Activated CD8-positive, alpha-beta T cell treated with anti-CD3 and anti-CD28 coated beads for 36 hours (primary cell): ENCODE measurements at places on chromosomes 3 and 15.

- no peak for DNase-seq
Measured at GRCh38 chr3:166187237-166187636, 350.0 kb upstream of the BCHE start.

GRCh38 chr3:184616436-184616835 is 54.9 kb downstream of the EPHB3 start:
- no peak for DNase-seq

GRCh38 chr3:147311716-147312115 is 94.6 kb downstream of the ZIC4 start:
- DNase-seq, result no peak

GRCh38 chr3:123319760-123320159 is 118.0 kb downstream of the SEC22A start:
- no peak for DNase-seq

- peak; percentile 31 for DNase-seq
Measured at GRCh38 chr3:194671511-194671899, 486 bp downstream of the LSG1 start.

DNA sequence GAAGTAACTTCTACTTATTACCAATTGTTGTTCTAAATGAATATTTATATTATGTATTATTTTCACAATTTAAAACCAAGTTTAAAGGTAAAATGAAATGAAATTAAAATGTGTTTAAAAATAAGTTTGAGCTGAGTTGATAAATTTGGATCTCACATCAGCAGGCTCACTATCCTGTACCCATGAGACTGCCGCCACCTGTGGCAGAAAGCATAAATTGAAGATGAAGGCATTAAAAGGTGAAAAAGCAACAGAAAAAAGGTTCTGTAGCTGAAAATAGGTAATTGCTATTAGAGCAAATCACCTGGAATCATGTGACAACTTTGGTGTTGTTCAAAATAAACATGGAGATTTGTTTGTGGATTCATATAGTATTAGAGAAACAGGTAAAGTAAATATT is 133.0 kb upstream of the CADM2 start:
- DNase-seq, result no peak

GRCh38 chr15:88690331-88690730 is 51.5 kb downstream of the ISG20 start:
- DNase-seq, result no peak

GRCh38 chr3:15291589-15292541 is 40.5 kb downstream of the SH3BP5 start:
- peak; percentile 85 for DNase-seq

DNA sequence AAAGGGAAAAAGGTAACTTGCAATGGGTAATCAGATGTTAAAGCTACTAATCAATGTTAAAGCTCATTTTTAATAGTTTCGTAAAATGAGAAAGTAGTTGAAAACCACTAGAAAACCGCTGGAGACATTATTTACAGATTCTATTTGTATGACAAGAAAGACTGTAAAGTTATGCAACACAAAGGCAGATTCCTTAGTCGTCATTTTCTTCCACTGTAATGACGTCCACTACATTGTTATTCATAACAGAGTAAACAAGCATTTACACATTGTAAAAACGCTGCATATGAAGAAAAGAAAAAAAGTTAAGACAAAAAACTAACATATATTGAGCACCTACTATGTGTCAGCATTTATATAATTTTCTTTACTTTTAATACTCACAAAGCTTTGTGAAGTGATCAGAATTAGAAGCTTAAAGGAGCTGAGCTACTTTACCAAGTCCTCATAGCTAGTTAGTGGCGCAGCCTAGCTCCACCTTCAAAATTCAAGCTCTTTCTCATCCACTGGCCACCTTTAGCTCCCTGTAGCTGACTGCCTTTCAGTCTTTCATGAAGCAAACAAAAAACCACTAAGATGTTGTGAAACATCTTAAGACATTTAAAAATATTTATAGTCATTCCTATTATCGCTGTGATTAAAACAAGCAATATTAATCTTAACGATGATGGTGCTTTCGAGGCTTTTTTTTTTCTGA is 100.1 kb upstream of the CDIN1 start:
- no peak for DNase-seq

DNA sequence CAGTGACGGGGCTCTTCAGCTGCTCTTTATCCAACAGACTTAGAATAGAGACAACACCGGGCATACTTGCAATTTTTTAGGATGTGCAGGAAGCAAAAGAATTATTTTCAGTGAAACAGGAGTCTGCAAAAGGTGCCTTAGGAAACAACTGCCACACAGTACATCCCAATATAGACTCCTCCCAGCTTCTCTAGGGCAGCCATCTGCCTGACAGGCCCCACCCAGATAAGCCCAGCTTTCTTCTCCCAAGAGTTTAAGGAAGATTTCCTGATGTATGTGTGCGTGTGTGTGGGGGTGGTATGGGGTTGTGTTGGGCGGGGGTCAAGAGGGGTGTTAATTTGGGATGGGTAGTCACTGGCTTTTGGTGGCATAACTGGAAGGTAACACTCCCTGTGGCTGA is 21.5 kb downstream of the MAP2K1 start:
- DNase-seq, result no peak

- DNase-seq, result no peak
Measured at GRCh38 chr15:71685420-71685993, 124.8 kb upstream of the NR2E3 start.

DNA sequence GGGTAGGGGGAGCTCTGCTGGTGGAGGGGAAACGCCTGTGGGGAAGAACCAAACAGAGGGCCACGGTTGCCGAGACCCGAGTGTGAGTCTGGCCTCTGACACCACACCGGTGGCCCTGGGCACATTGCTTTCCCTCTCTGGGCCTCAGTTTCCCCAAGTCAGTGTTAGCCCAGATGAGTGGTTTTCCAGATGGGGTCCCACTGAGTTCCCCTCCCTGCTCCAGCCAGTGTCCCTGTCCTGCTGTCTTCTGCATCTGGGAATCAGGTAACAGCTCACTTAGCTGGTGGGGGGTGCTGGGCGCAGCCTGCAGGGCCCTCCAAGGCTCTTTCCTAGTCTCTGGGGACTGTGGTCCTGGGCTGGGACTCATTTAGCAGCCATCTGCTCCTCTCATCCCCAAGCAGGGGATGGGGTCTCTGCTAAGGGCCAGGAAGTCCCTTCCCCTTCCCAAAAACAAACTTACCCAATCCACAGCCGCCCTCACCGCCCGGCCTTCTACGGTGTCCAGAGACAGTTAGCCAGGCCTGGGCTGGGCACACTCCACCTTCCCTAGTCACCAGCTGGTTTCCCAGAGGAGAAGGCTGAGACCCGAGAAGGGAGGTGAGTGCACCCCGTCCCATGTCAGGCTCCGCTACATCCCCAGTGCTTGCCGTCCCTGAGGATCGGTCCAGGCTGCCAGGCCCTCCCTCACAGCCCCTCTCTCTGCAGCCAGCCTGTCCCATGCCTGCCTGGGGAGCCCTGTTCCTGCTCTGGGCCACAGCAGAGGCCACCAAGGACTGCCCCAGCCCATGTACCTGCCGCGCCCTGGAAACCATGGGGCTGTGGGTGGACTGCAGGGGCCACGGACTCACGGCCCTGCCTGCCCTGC is 676 bp downstream of the GP9 start:
- DNase-seq, result no peak

GRCh38 chr3:127124120-127124519 is 68.8 kb upstream of the PRR23E start:
- no peak for DNase-seq

GRCh38 chr15:65954289-65954741 is 85.0 kb downstream of the RAB11A start:
- no peak for DNase-seq

DNA sequence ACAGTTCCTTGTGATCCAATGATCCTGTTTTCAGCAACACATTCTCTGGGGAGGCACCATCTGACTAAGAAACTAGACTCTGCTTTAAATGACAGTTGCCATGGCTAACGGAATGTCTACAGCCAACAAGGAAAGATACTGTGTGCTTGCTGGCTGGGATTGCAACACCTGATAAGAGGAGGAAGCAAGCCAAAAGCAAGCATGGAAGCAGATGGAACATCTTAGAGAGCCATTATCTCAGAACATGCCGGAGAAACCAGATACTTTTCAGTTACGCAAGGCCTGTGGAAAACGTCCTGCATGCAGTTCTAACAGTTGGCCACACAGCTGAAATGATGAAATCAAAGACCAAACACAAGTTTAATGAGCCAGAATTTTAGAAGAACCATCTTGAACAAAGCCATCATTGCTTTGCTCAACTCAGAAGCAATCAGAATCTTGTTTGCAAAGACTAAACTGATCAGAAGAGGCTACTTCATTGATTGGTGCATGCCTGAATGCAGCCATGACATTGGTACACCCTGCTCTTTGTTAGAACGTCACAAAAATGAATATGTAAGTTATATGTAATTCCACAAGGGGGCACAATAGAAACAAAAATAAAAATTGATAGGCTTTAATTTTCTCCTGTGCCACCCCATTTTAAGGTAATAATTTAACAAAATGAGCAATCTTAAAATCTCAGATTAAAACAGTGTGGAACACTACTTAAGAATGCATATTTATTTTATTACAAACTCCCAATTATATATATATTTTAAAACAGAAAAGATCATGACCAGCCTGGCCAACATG is 50.8 kb downstream of the GXYLT2 start:
- peak; percentile 38 for DNase-seq

DNA sequence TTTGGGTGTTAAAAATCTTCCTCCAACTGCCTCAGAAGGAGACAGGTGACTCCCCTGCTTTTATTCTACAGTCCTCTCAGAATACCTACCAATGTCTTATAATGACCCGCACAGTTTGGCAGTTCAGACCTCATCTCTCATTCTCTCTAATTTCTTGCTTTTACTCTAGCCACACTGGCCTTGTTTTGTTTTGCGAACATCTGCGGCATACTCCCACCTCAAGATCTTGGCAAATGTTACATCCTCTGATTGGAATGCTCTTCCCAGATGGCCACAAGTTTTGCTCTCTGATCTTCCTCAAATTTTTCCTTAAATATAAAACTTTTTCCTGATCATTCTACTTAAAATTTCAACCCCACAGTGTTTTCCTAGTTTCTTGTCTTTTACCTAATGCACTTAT is 94.1 kb downstream of the PLSCR2 start:
- DNase-seq, result no peak

GRCh38 chr3:155286736-155287135 is 6.7 kb downstream of the STRIT1 start:
- no peak for DNase-seq

DNA sequence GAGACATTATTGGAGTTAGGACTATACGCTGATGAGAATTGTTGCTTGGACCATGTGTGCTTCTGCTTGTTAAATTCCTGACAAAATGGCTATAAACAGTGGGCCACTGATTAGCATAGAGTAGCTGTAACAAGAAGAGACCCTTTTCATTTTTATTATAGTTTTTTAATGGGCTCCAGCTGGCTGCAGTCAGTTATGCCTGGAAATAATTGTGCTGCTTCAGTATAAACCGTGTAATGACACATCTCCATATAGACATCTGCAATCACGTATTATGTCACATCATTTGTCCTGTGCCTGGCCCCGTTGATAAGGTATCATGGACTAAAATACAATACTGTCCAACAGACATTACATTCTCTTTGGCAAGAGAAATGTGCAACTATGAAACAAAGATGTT is 50.9 kb downstream of the ARPP21 start:
- DNase-seq, result no peak

- DNase-seq, result no peak
Measured at GRCh38 chr3:54259636-54260035, 137.3 kb downstream of the CACNA2D3 start.

DNA sequence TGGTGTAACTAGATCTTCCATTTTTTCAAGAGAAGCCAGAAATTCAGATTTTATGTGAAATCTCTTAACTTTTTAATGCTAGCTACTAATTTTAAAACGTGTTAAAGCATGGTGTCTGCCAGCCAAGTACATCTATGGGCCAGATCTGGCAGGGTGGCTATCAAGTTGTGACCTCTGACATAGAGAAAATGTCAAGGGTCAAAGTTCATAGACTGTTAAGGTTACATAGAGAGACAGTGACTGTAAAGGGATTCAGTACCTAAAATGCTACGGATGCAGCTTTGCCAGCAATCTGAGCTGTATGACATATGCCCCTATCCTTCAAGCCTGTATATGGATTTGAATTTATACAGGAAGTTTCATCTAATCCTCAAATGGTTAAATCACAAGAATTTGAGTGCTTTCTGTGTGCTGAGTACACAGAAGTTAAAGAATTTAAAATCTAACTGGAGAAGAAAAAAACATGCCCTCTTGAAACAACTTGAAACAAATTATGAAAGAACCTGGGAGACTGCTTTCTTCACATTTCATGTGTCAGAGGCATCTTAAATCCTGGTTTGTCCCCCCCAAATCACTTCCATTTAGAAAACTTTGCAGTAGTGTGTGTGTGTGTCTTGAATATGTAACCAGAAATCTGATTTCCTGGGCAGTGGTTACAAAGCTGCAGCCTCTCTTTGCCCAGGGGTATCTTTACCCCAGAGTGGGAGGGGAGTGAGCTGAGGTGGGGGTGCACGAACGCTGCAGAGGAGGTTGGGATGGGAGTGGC is 895 bp upstream of the ARHGAP31 start:
- no peak for DNase-seq

GRCh38 chr3:5095886-5096285 is 26.2 kb upstream of the ARL8B start:
- peak; percentile 37 for DNase-seq

GRCh38 chr15:84840741-84841429 is 23.7 kb downstream of the ALPK3 start:
- DNase-seq, result no peak

GRCh38 chr15:45456212-45457106 is 66.1 kb downstream of the SLC30A4 start:
- DNase-seq, result peak; percentile 82

DNA sequence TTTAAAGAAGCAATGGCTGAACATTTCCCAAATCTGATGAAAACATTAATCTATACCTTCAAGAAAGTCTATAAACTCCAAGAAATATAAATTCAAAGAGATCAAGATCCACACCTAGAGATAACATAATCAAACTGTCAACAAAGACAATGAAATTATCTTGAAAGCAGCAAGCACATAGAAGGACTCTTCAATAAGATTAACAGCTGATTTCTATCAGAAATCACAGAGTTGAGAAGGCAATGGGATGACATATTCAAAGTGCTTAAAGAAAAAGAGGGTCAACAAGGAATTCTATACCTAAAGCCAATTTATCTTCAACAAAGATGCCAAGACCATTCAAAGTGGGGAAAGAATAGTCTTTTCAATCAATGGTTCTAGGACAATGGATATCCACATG is 41.1 kb upstream of the LAMP3 start:
- DNase-seq, result no peak

DNA sequence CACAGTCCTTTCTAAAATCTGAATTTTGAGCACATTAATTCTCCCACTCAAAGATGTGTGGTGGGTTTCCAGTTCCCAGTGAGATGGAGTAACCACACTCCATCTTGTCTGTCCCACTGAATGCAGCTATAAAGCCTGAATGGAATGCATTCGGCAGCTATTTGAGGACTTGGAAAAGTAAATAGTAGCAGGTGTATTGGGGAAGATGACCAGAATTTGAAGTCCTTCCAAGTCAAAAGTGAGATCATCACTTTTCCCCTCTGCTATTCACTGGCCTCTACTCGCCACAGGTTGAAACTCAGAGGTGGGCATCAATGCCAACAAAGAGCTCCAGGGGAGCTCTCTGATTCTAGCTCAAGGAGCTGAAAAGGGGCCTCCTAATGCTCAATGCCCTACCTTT is 8.1 kb upstream of the GNB5 start:
- DNase-seq, result no peak

GRCh38 chr15:39154776-39155175 is 426.1 kb upstream of the THBS1 start:
- DNase-seq, result no peak

- DNase-seq, result no peak
Measured at GRCh38 chr3:129005526-129006303, 4.6 kb downstream of the EFCC1 start.

GRCh38 chr3:133211449-133211848 is 173.3 kb downstream of the TMEM108 start:
- no peak for DNase-seq
